Occipital lobe (tissue), 3 donors: ENCODE measurements at places on chromosomes 11 and 22.

- DNase-seq: no peak
Measured at GRCh38 chr11:126499131-126499752, 143.8 kb downstream of the ST3GAL4 start.

- DNase-seq: no peak
Measured at GRCh38 chr11:19392321-19392720, 151.6 kb upstream of the E2F8 start.

DNA sequence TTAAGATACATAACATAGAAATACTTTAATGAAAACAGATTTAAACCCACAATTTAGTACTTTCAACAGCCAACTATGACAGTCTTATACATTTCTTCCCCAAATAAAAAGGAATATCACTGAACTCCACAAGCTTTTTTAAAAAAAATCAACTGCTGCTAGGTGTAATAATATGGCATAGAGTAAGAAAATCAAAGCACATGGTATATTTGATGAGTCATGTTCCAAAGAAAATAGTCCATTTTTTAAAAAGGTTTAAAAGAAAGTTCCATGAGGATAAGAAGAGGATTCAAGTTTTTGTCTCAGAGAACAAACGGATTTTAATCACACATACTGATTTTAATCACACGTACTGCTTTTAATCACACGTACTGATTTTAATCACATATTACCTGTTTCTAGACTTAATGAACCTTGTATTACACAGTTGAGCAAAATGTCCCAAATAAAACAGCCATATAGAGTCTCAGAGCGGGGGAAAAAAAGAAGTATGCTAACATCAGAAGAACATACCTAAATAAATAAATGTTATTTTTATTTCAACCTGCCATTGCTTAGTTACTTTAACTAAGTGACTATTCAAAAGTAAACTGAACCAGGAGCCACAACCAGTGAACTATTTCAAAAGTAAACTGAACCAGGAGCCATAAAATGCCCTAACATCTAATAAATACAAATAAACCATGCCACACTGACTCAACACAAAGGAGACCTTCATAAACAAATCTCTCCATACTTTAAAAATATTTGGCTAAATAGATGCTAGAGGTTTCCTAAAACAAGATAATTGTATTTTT, 198.4 kb downstream of the SBF2 start:
- DNase-seq: no peak

DNA sequence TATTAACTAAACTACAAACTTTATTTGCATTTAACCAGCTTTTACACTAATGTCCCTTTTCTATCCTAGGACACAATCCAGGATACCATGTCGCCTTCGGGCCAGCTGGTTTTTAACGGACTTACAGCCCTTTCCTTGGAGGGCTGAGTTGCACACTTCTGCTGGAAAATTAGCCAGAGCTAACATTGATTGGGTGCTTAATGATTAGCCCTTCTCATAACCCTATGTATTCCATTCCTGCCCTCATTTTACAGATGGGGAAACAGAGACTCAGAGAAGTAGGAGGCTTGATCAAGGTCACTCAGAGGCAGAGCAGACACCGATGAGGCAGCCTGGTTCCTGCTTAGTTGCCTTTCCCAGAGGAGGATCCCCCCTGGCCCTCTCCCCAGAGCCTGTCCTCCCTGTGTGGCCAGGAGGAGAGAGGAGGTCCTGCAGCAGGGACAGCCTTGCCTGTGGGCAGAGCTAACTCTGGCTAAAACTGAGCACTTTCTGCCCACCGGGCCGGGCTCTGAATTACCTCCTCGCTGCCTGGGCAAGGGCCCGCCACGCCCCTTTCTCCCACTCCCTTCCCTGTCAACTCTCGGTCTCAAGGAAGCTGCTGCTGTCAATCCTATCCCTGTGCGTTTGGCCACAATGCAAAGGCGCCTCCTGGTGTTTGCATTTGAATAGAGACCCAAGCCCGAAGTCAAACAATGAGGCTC, 59.6 kb upstream of the PAX6 start:
- DNase-seq: no peak

- no peak for DNase-seq
Measured at GRCh38 chr11:119832202-119832935, 103.4 kb upstream of the NECTIN1 start.

DNA sequence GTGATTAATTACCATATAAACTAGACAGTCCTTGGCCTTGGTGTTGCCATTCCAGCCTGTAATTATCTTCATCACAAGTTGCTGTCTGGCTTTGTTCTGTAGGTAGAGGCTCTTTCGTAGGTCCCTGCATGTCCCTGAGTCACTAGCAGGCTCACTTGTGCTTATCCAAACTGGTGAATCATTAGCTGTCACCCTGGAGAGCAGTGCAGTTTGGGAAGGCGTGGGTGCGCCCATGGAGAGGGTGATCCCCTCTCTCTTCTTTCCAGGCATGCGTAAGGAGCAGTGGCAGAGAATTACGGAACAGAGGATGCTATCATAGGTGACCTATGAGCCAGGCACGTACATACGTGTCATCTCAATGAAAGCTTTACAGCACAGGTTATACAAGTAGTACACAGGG, 11.0 kb upstream of the EHF start:
- DNase-seq: no peak

DNA sequence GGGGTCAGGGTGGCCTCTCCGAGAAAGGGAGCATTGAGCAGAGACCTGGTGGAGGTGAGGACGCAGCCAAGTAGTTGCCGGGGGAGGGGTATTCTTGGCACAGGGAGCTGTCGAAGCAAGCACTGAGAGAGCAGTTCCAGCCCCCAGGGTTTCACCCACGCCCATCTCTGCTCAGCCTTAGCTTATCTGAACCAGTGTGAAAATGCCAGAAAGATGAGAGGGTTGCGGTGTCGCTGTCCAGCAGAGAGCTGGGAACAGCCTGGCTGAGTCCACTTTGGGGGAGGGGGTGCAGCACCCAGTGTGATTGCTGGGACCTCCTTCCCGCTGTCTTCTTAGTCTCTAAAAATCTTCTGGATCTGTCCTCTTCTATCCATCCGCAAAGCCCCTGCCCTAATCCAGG, 123.3 kb upstream of the TBCEL start:
- DNase-seq: no peak

DNA sequence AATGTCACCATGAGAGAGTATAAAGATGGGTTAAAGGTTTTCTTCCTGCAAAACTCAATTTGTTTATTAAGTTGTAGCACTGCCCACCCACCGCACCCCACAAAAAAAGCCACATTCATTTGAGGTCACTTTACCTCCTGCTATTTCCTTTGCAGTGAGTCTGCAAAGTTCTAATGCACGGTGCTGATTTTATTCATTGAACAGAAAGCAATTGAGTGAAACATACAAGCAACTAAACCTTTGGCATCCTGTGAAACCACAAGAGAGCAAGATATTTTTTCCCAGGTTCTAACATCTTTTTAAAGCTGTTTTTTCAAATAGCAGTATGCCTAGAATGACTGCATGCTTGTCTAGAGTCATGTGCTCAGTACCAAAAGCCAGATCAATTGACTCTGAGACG, 39.0 kb downstream of the RRAS2 start:
- no peak for DNase-seq

DNA sequence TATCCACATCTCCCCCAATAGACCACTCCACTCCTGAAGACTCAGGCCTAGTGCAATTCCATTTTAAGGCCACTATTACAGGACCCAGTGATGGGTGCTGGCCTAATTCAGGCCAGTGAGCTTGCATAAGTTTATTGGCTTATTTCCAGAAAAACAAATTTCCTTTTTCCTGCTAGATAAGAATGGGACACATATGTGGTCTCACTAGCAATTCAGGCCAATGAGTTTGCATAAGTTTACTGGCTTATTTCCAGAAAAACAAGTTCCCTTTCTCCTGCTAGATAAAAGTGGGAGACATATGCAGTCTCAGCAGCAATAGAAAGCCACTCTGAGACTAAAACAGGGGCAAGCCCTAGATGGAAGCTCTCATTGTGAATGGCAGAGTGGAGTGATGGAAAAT, 22.4 kb downstream of the ADM start:
- DNase-seq: no peak

DNA sequence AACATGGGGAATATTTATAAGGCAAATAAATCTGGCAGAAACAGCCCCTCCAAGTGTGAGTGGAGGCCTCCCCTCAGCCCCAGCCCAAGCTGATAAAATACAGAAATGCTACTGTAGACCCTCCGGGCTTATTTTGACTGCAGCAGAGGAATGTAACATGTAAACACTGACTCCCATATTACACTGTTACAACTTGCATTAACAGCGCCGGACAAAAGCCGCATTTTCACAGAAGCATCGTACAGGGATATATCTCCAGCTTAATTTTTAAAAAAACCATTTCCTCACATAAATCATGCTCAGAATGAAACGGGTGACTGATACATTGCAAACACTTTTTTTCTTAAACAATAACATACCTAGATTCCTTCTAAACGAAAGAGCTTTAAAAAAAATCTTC, 36.6 kb upstream of the COMT start:
- DNase-seq: no peak

- no peak for DNase-seq
Measured at GRCh38 chr11:107882095-107882820, 23.7 kb upstream of the SLC35F2 start.

- no peak for DNase-seq
Measured at GRCh38 chr22:35837101-35837727, 119.5 kb downstream of the APOL5 start.

- DNase-seq: no peak
Measured at GRCh38 chr11:17522655-17523054, 21.6 kb downstream of the USH1C start.

DNA sequence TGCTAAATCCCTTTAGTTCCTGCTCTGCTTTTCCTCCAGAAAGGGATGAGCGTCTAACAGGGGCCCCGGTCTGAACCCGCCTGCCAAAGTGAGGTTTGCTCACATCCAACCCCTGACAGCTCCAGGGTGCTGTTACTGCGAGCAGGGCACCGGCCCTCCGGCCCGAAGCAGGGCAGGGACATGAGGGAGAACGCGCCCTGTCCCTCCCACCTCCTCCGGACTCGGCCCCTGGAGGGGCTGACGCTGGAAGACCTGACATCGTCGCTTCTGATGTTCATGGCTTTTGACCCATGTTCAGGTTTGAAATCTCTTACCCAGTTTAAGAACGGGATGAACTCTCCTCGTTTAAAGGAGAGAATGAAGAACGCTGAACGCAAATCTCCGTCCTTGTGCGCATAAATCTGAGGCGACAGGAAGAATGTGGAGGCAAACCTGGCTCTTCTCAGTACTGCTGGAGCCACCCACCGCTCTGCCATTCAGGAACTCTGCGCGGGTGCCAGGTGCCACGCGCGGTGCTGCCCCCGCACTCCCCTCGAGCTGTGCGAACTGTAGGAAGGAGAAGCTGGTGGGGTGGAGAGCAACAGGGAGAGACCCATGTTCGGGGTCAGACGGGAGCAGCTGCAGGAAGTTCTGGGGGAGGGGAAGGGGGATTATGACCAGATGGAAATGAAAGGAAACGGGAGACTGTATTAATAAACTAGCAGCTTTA, 826 bp upstream of the EEF1G start:
- no peak for DNase-seq

DNA sequence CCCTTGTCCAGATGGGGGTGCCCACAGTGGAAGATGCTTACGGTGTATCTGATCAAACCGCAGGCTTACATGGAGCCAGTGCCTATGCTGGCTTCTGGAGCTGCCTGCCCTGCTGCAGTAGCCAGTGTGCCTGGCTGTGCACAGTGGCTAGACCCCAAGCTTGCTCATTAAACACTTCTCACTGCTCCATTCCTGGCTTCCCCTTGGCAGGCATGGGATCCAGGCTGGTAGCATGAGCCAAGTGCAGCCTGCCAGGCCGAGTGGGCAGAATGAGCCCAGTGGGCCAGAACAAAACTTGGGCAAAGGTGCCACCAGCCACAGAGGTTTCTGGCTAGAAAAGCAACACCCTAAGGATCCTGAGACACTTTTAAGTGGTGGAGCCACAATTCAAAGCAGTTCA, 55.4 kb upstream of the B3GNT6 start:
- no peak for DNase-seq

GRCh38 chr22:50086526-50086925, 1.3 kb upstream of the MLC1 start:
- no peak for DNase-seq

GRCh38 chr11:32444186-32444585, 8.8 kb upstream of the WT1 start:
- no peak for DNase-seq

DNA sequence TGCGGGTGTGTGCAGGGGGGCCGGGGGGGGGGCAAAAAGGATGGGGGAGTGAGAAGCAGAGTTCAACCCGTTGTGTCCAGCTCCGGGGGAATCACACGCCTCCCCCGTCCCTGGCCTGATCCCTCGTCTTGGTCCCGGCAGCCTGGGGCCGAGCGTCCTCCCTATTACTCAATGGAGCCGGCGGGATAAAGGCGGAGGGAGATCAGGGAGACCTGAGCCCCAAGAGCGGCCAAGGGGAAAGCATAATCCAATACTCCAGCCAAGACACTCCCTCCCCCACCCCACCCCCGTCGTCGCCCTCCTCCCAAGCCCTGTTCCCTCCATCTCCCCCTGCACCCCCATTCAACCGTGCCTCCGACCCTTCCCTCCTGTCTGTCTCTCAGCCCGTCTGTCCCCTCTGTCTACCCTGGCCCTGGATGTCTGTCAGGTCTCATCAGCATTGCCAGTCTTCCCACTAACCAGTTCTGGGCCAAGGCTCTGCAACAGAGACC, 2.6 kb downstream of the PHOX2A start:
- DNase-seq: no peak

GRCh38 chr11:39777035-39777434, 1682.4 kb downstream of the LRRC4C start:
- no peak for DNase-seq
